ENCODE measurements at places on chromosomes 16 and 17.

DNA sequence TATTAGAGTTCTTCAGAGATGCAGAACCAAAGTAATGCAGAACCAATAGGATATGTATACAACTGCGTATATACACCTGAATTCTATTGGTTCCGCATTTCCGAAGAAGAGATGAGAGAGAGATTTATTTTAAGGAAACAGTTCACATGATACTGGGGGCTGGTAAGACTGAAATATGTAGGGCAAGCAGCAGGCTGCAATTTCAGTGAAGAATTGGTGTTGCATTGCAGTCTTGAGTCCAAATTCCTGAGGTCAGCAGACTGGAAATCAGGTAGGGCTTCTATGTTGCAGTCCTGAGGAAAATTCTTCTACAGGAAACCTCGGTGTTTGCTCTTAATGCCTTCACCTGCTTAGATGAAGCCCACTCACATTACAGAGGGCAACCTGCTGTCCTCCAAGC lies 128.2 kb upstream of the MED13 start:
- DNase-seq, result no peak

DNA sequence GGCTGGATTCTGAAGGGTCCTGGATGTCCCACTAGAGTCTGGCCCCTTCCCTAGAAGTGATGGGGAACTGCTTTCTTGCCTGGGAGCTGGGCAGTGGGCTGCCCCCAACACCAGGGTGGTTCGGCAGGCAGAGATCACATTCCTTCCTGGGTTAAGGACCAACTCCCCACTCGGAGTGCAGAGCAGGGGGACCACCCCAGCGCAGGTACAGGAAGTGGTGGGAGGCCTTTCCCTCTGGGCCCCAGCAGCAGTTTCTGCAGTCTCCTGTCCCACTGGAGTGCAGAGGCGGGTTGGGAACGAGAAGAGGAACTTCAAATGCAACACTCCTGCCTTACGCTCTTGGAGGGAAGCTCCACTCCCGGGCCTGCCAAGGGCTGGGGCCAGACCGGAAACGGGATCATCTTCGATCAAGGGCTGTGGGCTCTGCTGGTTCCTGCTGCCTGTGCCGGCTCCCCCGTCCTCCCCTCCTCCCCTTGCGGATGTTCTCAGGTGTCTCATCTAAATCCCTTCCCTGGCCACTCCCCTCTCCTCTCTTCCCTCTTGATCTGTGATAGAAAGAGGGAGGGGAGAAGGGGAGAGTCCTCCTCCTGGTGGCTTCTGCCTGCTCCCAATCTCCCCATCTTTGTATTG lies 9.0 kb upstream of the NGFR start:
- DNase-seq, result no peak

GRCh38 chr17:76914937-76915336 lies 46.7 kb downstream of the MGAT5B start:
- no peak for DNase-seq

DNA sequence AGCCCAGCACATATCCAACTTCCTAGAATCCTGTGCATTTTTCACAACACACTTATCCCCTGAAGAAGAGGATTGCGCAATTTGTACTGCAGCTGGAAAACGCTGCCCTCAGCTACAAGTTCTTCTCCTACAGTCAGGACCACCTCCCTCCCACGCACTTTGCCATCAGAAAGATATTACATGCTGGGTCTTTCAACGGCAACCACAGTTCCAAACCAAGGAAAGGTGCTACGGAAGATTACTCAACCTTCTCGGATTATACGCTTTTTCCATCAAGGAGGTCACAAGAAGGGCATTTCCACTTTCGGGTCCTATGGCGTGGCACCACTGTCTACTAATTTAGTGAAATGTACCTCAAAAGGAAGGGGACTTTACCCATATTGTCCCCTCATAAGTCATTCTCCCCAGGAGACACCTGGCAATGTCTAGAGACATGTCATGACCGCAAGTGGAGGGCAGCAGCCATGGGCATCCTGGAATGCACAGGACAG lies 35.2 kb downstream of the USP7 start:
- no peak for DNase-seq

DNA sequence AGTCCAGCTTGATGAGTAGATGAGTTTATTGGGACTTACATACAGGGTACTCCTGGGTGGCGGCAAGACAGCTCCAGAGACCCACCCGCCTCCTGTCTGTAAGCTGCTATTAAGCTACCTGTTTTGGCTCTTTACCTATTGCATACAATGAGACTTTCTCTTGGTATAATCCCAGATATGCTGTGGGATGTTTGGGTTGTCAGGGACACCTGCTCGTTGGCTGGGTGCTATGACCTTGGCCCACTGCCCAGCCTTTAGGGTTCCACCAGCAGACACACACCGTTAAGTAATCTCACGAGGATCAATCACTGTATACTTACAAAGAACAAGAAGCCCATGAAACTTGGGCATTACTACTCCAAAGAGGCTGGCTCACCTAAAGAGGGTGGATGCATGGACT lies 116.4 kb downstream of the NPIPB5 start:
- DNase-seq, result no peak

- no peak for DNase-seq
Observed at GRCh38 chr17:67891481-67892119, 66.3 kb downstream of the BPTF start.

DNA sequence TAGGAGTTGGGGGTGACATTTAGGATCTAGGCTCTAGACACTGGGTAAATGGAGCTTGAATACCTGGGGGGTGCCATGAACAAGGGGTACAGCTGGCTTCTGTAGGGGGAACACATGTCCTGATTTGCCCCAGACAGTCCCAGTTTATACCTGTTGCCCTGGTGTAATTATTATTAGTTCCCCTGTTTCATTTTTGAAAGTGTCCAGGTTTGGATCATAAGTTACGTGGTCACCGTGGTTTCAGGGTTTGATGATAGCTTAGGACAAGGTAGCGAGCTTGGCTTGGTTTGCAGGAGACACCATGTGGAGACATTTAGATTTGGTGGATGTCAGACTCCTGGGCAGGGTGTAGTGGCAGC lies 5.5 kb downstream of the MLLT6 start:
- no peak for DNase-seq

DNA sequence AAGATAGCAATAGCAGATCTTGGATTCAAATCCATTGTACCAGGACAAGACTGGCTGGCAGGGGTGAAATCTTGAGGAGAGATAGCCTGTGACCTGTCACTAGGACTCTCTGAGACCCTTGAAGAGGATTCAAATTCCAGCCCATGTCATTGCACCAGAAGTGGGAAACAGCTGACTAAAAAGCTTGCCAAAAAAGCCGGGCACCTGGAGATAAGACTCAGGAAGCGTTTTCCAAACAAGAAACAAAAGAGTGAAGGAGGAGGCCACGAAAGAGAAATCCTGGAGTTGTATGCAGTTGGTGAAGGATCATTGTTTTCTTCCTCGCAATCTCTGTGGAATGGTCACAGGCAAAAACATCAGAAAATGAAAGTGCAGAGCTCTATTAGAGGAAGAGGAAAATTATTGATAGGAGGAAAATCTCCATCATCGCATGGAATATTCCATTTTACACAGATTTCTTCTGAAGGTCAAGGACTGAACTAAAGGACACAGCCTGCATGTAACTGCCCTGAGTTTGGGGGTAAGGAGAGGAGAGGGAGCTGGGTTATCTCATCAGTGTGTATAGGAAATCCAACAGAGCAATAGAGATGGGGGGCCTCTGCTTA lies 9.0 kb upstream of the WSB1 start:
- no peak for DNase-seq

GRCh38 chr17:62801553-62802114 lies 6.5 kb downstream of the MARCHF10 start:
- DNase-seq, result no peak

- peak; percentile 47 for DNase-seq
Observed at GRCh38 chr17:81239714-81240555, 817 bp downstream of the NDUFAF8 start.

- no peak for DNase-seq
Observed at GRCh38 chr17:73748508-73748907, 104.3 kb upstream of the SDK2 start.

DNA sequence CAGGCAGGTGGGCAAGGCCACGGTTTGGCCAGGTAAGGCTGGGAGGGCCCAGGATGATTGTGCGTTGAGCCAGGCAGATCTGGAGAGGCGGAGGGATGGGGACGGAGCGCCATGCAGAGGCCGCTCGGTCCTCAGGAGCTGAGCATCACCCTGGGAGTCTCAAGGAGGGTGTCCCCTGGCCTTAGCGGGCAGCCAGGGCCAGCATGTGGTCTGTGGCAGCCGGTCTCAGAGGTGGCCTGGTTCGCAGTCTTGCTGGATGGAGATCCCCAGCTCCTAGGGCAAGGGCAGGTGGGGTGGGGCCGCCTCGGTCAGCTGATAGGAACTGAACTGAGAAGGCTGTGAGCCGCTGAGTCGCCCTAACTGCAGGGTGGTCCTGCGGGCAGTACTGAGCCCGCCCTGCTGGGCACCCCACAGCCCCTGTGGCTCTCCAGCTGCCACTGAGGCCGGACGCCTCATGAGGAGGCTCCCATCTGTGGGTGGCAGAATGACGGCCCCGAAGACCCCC lies 11.6 kb upstream of the CDH15 start:
- DNase-seq, result no peak

- no peak for DNase-seq
Observed at GRCh38 chr16:53960050-53960812, 256.3 kb downstream of the FTO start.

GRCh38 chr17:51852603-51853002 lies 305.9 kb downstream of the CA10 start:
- DNase-seq, result no peak

DNA sequence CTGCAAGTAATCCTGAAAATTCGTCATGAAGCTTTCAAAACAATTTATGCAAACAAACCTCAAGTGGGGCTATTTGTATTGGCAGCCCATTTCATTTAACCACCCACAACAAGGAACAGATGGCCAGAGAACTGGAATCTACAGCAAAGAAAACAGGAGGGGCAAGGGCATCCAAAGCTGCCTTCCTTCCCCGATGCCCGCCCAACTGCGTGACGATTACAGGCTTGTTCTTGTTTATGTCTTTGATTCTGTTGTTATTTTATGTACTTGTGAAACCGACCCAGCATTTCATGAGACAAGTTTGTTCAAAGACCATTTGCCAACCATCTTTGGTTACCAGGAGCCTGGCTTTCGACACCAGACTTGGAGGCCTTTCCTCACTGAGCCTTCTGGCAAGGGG lies 59.1 kb upstream of the IRX6 start:
- no peak for DNase-seq

DNA sequence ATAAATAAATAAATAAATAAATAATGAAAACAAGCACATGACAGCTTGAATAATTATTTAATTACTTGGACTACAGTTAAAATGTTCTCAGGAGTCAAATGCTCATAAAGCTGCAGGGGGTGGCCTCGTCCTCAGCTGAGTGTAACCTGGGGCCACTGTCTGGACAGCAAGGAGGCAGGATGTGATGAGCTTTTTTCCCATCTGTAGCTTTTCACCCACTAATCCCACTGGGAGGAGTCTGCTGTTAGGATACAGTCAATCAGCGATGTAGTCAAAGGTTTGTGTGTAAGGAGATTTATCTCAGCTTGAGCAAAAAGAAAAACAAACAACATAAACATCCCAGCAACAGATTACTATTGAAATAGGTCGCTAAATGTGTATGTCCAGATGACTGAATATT lies 22.5 kb downstream of the ZCCHC14 start:
- DNase-seq, result no peak

DNA sequence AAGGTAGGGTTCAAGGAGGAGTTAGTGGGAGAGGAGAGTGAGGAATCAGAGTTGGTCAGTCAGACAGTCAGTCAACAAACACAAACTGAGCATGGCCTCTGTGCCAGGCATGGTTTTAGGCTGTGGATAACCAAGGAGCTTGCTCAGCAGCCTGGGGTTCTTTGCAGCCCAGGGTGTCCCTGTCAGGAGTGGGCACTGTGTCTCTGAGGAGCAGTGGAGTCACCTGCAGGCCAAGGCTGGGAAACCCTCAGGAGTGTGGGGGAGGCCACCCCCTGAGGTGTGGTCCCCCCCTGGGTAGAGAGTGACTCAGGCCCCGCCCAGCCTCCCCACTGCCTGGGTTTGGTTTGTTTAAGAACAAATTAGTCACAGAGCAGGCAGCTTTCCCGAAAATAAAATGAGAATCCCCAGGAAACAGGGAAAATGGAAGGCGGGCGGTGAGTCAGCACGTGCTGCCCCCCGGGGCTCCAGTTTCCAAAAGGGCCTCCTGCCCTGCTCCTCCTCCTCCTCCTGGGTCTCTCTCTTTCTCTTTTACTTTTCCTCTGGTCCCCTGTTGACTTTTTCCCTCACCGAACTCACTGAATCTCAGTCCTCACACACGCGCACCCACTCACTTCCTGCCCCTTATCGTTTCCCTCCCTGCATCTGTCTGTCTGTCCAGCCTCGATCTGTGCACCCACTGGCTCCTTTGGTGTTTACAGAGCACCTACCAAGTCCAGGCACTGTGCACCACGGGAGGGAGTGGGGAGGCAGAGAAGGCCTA lies 44.3 kb downstream of the SOCS3 start:
- peak; percentile 63 for DNase-seq

DNA sequence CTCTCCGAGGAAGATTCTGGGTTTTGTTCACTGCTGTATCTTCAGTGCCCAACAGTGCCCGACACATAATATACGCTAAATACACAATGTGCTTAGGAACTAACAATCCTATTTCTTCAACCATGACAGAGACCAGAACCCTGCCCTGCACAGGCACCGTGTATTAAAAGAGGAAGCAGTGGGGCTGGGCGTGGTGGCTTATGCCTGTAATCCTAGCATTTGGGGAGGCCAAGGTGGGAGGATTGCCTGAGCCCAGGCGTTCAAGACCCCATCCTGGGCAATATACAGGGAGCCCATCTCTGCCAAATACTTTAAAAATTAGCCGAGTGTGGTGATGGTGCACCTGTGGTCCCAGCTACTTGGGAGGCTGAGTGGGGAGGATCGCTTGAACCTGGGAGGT lies 19.3 kb downstream of the ARL2BP start:
- DNase-seq, result no peak

DNA sequence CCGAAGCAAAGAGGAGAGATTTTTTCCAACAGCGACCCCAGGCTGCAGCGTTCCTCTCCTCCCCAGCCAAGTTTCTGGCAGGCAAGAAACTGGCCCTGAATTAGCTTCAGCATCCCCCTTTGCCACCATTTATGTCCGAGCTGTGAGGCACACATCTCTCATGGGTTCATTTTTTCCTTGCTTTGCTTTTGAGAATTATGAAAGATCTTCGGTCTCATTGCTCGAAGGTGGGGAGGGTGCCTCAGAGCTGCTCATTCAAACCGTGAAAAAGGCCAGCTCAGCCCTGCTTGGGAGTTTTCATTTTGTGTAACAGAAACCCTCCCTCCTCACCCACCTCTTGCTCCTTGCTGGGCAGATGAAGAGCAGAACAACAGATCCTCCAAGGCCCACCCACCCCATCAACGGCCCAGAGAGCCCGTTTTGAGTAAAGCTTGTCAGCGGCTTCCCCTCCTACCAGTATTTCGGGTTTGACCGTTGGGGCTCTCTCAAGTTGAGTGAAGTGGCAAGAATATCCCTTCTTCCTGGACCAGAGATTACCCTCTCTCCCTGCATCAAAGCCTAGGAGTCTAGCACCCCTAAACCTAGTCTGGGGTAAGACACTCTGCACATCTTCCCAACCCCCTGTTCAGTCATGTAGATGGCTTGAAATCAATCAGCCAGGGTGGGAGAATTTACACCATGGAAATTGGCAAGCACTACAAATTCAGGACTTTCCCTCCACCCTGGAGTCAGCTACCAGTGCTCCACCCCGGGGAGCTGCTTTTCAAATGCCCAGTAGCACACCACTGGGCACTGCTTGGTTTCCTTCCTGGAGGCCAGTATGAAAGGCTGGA lies 1.8 kb downstream of the CCR7 start:
- no peak for DNase-seq

- no peak for DNase-seq
Observed at GRCh38 chr16:64910356-64910755, 211.5 kb downstream of the CDH11 start.

GRCh38 chr16:46658925-46659324 lies 30.1 kb downstream of the VPS35 start:
- DNase-seq, result peak; percentile 37
